ENCODE measurements at places on chromosomes 1 and 21.
A peak's percentile ranks its signal among the peaks of the same experiment; 100 is the strongest.

DNA sequence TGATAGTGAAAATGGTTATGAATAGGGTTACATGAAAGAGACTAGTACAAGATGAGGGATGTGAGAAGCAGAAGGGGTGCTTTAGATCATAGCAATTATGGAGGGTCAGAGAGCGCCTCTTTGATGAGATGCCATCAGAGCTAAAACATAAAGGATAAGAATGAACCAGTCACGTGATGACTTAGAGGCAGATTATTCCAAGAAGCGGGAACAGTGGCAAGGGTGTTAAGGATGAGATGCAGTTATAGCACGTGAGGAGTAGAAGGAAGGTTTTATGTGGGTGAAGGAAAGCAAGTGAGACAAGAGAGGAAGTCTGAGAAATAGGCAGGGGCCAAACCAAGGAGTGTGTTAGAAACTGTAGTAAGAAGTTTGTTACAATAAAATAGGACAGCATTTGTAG lies 360.1 kb downstream of the DPYD start:
- DNase-seq: no peak

DNA sequence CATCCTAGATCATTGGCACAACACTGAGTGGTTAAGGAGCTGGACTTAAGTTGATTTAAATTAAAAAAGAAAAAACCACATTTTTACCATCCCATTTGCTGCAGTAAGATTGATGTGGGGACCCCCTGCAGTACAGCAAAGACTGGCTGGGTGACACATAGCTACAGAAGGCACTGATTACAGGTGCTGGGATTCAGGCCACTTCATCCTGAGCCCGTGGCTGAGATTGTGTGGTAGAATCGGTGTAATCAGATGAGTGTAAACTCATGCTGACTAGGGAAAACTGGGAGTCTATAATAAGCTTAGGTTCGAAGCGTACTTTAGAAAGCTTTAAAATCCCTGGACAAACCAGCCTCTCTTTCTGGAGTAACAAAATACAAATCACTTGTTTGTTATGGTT lies 70.1 kb downstream of the SLC25A24 start:
- no peak for DNase-seq

- no peak for DNase-seq
These were observed 6.5 kb downstream of the SYNC start for GRCh38 chr1:32696041-32696440.

DNA sequence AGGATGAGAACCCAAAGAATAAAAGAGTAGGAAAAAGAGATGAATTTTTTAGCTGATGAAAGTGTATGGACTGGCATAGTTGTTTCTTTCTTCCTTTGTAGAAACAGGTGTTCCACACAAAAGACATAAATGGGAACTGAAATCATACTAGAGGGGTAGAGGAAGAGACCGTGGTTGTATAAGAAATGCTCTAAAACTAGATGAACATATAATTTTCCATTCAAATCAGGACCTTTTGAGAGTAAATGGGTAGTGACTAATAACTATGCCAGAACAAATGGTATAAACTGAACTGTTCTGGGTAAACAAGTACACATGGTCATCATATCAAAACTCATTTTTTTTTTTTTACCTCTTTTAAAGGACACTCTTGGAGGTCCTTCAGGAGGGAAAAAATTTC lies 344.2 kb downstream of the VAV3 start:
- no peak for DNase-seq

DNA sequence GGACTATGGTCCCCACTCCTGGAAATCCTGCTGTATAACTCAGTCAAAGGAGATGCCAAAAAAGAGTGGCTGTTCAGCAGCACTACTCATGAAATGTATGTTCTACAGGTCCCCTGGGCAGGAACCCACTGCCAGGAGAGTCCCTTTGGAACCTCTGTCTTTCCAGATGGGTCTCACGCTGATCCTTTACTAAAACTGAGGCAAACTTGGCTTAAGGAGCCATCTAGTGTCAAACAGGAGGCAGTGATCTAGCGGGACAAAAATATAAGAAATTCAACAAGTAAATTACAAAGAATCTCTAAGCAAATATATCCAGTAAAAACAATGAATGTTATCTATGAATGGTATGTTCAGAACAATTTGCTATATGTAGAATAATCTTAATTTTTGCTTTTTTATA lies 80.5 kb upstream of the PRMT6 start:
- DNase-seq: no peak

DNA sequence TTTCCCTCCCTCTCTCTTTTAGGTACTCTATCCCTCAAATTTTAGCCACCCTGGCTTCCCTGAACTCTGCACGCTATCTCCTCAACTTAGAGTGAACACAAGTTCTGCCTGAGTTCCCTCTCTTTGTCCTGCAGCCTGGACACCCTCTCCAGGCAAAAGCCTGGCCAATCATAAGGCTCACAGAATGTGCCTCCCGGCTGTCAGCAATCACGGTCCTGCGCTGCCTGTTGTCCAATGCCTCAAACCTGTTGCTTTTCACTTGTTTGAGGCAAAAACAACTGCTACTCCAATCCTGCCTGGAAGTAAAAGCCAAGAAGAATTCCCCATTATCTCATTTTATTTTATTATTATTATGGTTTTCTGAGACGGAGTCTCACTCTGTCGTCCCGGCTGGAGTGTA lies 66.1 kb downstream of the LGR6 start:
- no peak for DNase-seq

DNA sequence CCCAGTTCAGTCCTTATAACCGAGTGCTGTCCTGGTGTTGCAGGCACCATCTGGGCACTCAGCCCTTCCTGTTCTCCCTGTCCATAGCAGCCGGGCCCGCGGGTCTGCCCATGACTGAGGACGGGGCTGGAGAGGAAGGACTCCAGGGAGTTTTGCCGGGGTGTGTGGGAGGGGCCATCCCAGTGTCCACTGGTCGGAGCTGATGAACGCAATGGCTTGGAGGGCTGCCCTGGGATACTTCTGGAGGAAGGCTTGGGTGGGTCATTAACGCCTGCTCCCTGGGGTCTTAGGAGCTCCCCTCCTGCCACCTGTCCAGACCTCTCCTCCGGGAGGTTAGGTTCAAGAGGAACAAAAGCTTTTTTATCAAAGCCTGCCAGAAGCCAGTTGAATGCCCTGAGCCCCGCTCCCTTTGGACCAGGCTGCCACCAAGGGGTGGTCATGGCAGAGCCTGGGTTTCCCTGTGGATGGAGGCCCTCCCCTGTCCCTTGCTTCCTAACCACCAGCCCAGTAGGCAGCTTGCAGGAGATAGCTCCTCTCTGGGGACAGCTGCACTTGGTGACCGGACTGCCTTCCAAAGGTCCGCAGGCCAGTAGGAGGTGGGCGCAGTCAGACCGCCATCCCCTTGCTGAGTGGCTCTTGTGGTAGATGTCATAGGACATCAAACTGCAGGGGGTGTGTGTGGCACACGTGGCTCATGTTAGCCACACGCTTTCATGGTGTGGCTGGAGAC lies 61.3 kb downstream of the TRIM11 start:
- no peak for DNase-seq

- DNase-seq: no peak
These were observed 80.9 kb upstream of the BACH1 start for GRCh38 chr21:29217818-29218291.

DNA sequence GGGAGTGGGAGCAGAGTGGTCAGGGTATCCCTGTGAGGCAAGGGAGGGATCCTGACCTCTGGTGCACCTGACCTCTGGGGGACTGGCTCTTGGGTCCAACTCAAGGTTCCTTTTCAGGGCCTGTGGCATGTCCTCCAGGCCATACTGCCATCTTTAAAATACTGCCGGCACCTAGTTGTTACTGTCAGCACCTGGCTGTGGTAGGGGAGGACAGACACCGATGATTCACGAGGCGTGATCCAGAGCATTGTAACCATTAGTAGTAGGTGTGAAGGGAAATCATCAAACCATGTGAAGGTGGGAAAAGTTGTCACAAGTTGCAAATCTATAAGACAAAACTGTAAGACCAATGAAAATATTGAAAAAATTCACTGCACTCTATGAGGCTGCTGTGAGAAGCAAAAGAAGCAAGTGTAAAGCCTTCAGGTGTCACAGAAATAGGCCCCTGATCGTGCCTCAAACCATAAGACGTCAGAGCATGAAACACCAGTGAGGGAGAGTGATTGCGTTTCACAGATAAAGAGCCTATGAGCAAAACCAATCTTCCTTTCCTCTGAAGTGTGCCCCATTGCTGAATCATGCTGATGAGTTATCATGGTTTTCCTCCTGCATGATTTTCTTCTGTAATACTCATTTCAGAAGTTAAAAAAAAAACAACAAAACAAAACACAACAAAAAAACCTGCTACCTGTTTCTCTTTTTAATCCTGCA lies 55.3 kb downstream of the CDC7 start:
- DNase-seq: no peak

DNA sequence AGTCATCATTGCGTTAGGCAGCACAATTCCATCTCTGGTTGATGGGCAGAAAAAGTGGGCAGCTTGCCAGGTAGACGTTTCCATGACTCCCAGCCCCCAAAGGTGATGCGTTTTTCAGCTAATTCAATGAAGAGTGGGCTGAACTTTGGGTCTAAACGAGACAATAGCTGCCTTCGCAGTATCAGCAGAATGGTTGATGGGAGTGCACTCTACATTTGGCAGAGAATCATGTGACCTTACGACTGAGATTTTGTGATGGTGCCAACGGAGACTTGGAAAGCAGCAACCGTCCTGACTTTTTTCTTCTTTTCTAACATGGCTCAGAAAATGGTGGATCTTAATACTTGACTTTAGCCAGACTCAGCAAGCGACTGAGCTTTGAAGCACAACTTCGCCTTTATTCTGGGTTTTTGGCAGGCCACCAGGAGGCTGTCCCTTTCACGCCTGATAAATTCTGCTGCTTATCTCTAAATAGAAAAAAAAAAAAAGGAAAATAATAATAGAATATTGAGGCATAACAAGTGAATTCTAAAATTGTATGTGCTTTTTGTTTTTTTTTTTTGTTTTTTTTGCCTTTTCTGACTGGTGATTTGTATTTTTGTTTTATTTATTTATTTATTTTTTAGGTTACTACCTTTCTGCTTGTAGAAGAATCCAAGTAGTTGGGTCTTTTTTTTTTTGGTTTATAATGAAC lies 804.8 kb downstream of the USP25 start:
- DNase-seq: peak; percentile 82

GRCh38 chr1:167849666-167850065 lies 64.3 kb downstream of the ADCY10 start:
- DNase-seq: no peak

DNA sequence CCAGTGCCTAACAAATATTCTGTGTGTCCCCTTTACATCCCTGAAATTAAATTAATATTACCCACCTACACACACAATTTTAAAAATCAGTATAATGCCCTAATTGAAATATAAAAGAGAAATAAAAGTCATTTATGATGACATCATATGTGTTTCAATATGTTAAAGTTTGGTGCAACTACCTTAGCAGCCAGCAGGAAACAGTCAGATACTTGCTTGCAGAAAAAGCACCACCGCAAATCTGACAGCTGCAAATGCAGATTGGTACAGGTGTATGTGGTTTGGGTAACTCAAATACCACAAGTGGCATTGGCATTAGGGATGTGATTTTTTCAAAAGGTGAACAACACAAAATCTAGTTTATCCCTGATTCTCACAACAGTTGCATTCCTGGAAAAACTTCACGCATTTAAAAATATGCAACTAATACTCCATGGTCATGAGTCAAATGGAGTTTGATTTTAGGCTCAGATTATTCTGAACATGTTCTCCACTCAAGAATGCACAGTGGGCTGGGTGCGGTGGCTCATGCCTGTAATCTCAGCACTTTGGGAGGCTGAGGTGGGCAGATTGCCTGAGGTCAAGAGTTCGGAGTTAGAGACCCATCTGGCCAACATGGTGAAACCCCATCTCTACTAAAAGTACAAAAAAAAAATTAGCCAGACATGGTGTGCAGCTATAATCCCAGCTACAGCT lies 106.3 kb downstream of the EDEM3 start:
- DNase-seq: no peak

DNA sequence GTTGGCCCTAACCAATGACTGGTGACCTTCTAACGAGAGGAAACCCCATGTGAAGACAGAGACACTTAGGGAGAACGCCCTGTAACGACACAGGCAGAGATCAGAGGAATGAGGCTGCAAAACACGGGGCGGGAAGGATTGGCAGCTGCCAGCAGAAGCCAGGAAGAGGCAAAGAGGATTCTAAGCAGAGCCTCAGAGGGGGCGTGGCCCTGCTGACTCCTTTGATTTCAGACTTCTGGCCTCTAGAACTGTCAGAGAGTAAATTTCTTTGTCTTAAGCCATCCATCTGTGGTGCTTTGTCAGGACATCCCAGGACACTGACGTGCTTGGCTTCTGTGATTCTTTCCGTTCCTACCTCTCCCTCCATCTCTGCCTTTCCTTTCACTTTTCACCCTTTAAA lies 79.3 kb downstream of the SH3BGR start:
- no peak for DNase-seq

DNA sequence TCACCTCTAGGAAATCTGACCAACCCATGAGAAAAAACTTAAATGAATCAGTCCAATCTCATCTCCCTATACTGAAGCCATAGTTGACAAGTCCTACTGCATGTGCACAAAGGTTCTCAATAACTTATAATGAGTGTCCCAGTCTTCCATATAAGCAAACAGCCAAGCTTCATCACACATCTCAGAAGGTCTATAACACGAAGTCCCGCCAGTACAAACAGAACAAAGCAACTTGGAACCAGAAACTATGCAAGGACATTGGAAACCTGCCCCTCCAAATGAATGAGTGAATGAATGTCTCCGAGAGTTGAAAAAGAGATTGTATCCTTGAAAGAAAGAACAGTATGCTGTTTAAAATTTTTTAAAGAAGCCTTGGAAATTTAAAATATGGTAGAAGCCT lies 53.6 kb upstream of the IPO9 start:
- DNase-seq: no peak

- DNase-seq: no peak
These were observed 94.7 kb downstream of the PAX7 start for GRCh38 chr1:18725231-18725895.

- peak; percentile 77 for DNase-seq
These were observed 30.1 kb upstream of the IFNAR2 start for GRCh38 chr21:33199516-33200217.
